ENCODE measurements at places on chromosomes 6 and 20.

GRCh38 chr6:19692506-19693298, 144.5 kb upstream of the ID4 start:
- DNase-seq: peak; percentile 68

DNA sequence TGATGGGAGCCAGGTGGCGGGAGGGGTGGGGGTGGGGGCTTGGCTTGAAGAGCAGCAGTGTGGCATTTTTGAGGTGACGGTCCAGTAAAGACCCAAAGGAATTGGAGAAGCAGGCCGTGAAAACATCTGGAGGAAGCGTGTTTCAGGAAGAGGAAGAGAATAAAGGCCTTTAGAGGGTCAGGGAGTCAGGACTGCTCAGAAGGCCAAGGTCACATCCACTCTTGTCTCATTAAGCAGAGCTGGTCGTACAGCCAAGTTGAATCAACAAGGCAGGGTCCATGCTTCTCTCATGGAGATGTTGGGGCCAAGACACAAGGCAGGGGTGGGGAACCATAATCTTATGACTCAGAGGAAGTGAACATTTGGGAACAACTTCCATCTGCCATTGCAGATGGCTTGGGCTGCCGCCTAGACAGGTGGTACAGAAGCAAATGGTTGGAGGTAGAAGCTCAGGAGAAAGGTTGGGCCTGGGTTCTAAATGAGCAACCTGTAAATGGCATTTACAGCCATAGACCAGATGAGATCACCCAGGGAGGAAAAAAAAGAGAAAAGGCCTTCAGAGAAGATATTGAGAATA, 179.6 kb downstream of the TTLL2 start:
- no peak for DNase-seq

DNA sequence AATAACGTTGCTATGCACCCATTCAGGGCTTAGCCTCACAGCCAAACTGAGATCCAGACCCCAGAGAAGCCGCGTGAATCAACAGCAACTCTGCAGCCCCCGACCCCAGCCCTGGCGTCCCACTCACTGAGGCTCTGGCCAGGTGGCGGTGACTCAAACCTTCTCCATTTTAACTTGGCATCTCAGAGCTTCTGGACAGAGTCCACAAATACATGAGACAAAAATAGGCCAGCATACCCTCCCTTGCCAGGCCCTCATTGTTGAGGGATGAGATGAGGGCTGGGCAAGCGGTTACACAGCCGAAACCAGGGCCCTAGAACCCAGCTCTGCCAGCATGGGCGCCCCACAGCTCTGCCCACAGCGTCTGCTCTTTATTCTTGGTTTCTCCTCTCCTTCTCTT, 118.4 kb downstream of the MYLK4 start:
- DNase-seq: peak; percentile 24

DNA sequence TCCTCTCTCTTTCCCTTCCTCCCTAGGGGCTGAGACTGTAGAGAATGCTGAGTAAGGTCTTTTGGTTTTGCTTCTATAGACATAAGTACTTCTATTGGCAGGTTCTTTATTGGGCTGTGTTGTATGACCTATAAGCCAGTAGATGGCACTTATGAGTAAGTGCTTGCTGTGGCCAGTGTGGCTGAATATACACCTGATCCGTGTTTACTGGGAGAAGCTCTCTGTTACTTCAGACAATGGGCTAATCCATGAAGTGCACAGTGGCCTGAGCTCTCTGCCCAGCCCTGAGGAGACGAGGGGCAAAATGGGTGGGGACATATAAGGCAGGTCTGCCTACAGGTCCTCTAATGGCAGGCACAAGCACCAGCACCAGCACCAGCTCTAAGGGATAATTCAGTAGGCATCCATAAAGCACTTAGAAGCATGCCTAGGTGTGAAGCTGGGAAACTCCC, 610.3 kb downstream of the RNF144B start:
- DNase-seq: no peak

DNA sequence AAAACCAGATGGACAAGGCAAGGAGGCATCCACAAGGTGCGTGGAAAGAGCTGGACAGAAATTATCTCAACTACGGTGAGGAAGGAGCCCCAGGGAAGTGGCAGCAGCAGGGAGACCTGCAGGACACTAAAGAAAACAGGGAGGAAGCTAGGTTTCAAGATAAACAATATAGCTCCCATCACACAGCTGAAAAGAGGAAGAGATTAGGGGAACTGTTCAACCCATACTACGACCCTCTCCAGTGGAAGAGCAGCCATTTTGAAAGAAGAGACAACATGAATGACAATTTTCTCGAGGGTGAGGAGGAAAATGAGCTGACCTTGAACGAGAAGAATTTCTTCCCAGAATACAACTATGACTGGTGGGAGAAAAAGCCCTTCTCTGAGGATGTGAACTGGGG, 26.8 kb downstream of the TRMT6 start:
- DNase-seq: no peak
